ENCODE measurements at places on chromosomes 7 and 10.
A peak's percentile ranks its signal among the peaks of the same experiment; 100 is the strongest.

DNA sequence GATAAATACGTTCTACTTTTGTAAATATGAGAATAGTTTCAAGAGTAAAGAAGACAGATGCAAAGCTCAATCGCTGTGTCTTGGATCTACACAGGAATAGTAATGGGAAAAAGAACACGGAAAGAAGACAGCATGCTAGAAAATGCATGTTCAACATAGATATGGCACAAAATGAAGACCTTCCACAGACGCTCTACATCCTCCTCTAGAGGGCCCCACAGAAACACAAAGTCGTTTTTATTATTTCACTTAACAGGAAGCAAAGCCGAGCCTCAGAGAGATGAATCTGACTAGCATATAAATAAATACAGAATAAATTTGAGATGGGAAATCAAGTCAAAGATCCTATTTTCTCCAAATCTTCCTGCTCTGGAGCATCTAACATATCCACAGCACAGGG lies 292.6 kb downstream of the PARD3 start:
- no peak for DNase-seq

DNA sequence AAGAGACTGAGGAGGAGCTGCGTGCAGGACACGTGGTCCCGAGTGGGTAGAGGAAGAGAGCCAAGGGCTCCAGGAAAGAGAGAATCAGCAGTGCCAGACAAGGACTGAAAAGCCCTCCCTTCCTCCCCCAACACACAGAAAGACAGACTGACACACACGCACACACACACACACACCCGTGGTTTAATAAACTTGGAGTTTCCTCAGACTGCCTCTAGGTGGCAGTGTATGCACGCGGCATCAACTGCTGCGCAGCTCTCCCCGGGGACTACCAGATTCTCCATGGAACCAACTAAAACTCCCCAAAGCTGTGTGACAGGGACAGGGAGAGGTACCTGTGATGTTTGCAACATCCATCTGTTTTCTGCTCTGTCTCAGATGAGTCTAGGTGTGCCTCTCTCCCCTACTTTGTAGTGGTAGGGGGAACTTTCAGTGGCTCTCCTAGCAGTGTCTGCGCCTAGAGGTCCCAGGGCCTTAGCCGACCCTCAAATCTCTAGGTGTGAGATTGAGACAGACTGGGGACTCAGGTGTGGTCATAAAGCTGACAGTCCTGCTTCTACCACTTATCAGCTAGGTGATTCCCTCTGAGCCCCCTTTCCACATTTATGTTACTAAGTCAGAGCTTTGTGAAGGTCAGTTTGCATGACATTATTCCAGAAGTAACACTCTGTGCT lies 9.3 kb upstream of the TSPAN14 start:
- DNase-seq = peak; percentile 62

GRCh38 chr10:34018129-34018528 lies 683.7 kb upstream of the NRP1 start:
- DNase-seq = no peak

- no peak for DNase-seq
Measured at GRCh38 chr10:18658271-18659124, 733 bp upstream of the ARL5B start.

GRCh38 chr7:43701500-43701854 lies 27.8 kb downstream of the COA1 start:
- DNase-seq = no peak

- DNase-seq = no peak
Measured at GRCh38 chr10:35423505-35424306, 87.4 kb downstream of the CCNY start.

DNA sequence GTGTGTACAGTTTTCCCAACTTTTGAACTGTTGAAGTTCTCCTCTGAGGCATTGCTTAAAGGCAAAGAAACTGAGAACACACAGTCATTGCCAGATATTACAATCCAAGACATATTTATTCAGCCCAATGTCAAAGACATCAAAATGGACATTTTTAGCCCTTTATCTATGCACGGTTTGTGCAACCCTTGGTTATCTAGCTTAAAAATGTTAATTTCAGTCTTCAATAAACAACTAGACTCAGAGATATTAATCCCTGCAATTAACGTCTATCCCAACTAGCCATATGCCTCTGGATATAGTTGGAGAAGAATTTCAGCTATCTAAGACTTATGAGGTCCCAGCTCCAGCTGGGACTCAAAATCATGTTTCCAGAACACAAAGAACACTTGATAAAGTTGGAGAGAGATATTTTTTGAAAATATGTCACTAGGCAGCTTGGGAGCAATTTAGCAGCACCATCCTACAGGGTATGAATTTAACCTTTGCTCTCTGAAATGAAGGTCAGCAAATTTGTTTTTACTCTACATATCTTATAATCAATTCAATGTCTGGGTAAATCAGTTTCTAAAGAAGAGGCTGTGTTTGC lies 357.0 kb downstream of the RNLS start:
- no peak for DNase-seq

DNA sequence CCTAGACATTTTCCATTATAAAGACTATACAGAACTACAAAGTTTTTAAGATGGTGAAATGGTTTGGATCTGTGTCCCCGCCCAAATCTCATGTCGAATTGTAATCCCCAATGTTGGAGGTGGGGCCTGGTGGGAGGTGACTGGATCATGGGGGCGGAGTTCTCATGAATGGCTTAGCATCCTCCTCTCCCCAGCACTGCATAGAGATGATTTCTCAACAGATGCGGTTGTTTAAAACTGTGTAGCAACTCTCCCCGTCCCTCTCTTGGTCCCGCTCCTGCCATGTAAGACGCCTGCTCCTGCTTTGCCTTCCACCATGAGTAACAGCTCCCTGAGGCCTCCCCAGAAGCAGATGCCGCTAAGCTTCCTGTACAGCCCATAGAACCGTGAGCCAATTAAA lies 1.6 kb downstream of the FAM133B start:
- DNase-seq = no peak

DNA sequence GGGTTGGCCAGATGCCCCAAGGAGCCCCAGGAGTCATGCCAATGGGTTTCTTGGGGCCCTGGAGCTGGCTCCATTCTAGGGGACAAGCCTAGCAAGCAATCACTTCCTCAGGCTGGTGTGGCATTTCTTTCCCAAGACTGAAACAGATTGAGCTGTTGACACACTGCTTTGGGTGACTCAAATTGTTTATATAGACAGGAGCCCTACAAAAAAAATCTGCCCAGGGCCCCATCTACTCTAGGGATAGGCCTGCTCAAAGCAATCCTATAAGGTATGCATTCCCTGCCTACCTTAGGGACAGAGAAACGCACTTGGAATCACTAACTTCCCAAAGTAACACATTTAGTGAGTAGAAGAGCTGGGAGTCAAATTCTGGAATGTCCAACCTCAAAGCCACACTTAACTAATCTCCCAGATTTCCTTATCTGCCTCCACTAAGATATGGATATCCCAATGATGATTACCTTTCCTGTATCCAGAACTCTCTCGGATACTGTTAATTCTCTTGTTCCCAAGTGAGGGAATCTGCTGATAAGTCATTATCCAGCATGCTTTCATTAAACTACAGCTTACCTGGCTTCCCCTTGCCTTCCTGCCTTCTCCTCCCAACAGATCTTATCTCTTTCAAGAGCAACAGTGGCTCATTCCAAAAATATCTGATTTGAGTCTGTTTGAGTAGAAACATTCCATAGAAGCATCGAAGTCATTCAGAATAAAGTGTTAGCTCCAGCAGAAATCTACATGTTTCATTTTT lies 3.1 kb downstream of the ABLIM1 start:
- no peak for DNase-seq

DNA sequence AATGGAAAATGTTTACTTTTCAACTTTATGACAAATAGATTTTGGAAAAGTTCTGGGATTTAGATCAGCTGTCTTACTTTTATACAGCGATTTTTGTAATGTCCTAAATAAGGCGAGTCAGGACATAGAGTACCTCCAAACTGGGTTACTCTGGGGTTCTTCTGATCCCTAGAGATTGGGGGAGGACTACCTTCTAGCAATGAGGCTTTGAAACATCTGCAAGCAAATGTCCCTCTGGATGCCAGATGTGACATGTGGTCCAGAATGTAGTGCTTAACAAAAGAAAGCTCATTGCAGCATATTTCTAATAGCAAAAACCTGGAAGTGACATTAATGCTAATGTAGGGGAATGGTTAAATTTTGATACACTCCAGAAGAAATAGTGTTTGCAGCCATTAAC lies 36.1 kb downstream of the ABRAXAS2 start:
- no peak for DNase-seq

- DNase-seq = no peak
Measured at GRCh38 chr7:2959828-2960599, 83.7 kb downstream of the CARD11 start.

- no peak for DNase-seq
Measured at GRCh38 chr10:1410469-1411395, 326.6 kb downstream of the ADARB2 start.

DNA sequence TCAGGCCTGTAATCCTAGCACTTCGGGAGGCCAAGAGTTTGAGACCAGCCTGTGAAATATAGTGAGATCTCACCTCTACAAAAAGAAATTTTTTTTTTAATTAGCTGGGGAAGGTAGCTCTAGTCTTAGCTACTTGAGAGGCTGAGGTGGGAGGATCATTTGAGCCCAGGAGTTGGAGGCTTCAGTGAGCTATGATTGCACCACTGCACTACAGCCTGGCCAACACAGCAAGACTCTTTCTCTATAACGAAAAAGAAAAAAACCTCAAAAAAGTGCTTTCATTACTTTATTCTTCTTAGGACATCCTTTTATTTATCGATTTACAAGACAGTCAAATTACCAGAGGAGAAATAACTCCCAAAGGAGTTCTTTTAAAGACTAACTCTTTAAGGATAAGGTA lies 49.4 kb upstream of the EXOC4 start:
- no peak for DNase-seq

GRCh38 chr10:30371954-30372353 lies 22.9 kb upstream of the MTPAP start:
- DNase-seq = no peak

GRCh38 chr10:70772627-70773026 lies 12.6 kb downstream of the TBATA start:
- no peak for DNase-seq

DNA sequence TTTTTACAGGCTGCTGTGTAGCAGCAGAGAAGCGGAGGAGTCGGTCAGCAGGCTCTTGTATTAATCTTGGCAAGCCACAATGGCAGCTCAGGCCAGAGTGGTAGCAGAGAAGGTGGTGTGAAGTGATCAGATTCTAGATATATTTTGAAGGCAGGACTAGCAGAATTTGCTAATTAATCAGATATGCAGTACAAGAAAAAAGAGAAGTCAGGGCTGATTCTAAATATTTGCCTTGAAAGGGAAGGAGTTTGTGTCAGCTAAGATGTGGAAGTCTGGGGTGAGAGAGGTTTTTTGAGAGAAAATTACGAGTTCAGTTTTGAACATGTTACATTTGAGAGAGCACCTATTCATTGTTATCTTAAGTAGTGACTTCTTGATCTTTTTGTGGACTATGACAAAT lies 176.3 kb downstream of the WNT2 start:
- DNase-seq = no peak

DNA sequence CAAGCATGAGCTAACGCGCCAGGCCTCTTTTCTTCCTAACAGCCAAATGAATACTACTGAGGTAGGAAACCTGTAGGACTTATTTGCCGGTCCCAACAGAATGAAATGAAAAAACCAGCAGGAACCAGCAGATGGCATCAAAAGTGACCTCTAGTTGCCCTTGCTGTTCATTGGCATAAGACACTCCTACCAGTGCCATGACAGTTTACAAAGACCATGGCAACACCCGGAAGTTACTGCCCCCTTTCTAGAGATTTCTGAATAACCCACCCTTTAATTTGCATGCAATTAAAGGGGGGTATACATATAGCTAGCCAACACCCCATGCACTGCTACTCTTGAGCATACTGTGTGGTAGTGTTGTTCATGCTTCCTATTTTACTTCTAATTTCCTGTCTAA lies 65.2 kb downstream of the ATE1 start:
- no peak for DNase-seq

DNA sequence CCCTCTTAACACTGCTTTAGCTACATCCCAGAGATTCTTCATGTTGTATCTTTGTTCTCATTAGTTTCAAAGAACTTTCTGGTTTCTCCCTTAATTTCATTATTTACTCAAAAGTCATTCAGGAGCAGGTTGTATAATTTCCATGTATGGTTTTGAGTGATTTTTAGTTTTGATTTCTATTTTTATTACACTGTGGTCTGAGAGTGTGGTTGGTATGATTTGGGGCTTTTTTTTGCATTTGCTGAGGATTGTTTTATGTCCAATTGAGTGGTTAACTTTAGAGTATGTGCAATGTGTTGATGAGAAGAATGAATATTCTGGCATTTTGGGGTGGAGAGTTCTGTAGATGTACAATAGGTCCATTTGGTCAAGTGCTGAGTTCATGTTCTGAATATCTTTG lies 37.9 kb upstream of the CAPZA2 start:
- no peak for DNase-seq

GRCh38 chr7:74175340-74175739 lies 1.2 kb downstream of the EIF4H start:
- no peak for DNase-seq

DNA sequence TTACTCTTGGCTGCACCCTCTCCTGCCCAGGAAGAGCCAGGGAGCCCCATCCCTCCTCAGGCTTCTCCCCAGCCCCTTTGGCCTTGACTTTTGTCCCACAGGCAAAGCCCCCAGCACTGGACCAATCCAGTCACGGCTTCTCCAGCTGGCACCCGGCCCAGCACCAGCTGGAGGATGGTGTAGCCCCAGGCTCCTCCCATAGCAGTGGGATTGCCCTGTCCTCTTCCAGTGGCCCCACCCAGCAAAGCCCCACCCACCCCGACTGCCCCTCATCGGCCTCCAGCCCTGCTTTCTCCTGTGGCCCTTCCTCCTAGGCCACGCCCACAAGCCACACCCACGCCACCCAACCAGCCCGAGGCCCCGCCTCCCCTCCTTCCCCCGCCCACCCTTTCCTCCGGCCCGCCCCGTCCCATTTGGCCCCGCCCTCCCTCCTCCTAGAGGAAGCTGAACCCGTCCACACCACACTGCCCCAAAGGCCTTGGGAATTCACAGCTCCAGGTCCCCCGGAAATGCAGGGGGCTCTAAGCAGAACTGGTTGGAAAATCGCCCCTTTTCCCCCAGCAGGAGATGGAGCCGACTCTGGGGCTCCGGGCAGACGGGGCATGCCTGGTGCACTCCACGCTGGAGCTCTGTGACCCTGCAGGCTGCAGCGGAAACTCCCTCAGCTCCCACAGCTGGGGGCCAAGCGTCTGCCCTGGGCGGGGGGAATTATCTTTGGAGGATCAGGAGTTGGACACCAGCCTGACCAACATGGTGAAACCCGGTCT lies 25.2 kb downstream of the GET4 start:
- no peak for DNase-seq

DNA sequence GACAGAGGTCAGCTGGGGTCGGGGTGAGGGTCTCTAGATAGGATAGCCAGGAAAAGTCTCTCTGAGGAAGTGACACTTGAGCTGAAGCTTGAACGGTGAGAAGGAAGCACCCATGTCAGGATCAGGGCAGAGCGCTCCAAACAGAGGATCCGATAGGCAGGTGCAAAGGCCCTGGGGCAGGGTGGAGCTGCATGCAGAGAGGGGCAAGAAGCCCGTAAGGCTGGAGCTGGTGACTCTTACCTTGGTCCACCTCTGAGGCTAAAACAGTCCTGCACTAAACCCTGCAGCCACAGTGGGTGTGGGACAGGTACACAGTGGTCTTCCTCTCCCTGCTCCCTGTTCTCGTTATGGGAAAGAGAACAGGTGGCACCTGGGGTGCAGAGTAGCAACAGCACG lies 5.8 kb upstream of the C10orf71 start:
- DNase-seq = no peak
